ENCODE measurements at places on chromosomes 3 and 15.

DNA sequence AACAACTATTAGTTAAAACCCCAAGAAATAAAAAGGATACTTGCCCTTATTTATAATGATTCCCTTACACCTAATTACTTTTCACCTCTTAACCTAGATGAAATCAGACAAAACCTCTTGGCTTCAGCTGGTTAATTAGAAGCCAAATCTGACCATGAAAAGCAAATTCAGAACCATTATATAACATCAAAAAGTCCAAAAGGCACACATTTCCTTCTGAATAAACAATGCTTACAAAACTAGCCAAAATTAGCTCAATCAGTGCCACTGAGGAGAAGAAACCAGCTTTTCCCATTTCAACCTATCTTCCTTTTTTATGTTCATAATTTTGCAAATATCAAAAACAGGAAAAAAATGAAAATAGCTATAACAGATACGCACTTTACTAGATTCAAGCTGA is 3.2 kb downstream of the EHHADH start:
- no peak for DNase-seq

DNA sequence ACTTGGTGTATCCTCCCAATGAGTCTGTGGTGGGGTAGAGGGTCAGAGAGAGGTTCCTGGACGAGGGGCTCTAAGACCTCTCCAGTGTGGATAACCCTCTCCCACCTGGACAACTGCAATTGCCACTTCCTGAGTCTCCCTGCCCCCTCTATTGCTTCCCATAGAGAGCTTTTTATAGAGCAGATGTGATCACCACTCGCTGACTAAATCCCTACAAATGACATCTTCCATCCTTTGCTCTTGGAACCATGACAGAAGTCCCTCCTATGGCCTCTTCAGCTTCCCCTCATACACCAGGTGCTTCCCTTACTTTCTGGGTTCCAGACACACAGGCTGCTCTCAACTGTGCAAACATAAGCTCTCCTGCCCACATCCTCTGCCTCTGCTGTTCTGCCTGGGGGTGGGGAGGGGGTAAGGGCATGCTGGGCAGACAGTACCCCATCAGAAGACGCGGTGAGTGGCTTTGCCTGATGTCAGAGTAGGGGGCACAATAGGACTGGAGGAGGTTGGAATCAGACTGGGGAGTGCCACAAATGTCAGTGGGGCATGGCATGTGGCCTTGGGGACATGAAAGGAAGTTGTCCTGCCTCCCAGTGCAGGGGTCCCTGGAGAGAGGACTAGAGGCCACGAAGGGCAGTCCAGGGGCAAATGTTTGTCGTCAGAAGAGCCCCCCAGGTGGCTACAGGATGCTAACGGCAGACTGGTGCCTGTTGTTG is 15.2 kb downstream of the ITIH3 start:
- DNase-seq, result no peak

- DNase-seq, result no peak
Observed at GRCh38 chr3:99972380-99973104, 141.8 kb downstream of the FILIP1L start.

- peak; percentile 76 for DNase-seq
Observed at GRCh38 chr3:48656061-48656840, 6.4 kb downstream of the CELSR3 start.

DNA sequence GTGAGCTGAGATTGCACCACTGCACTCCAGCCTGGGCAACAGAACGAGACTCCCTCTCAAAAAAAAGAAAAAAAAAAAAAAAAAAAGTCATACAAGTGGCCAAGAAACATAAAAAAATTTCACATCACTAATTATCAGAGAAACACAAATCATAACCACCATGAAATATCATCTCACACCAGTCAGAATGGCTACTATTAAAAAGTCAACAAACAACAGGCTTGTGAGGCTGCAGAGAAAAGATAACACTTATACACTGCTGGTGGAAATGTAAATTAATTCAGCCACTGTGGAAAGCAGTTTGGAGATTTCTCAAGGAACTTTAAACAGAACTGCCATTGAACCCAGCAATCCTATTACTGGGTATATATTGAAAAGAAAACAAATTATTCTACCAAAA is 291.1 kb upstream of the MCTP2 start:
- DNase-seq, result no peak

- no peak for DNase-seq
Observed at GRCh38 chr3:13080591-13080990, 7.4 kb upstream of the IQSEC1 start.

DNA sequence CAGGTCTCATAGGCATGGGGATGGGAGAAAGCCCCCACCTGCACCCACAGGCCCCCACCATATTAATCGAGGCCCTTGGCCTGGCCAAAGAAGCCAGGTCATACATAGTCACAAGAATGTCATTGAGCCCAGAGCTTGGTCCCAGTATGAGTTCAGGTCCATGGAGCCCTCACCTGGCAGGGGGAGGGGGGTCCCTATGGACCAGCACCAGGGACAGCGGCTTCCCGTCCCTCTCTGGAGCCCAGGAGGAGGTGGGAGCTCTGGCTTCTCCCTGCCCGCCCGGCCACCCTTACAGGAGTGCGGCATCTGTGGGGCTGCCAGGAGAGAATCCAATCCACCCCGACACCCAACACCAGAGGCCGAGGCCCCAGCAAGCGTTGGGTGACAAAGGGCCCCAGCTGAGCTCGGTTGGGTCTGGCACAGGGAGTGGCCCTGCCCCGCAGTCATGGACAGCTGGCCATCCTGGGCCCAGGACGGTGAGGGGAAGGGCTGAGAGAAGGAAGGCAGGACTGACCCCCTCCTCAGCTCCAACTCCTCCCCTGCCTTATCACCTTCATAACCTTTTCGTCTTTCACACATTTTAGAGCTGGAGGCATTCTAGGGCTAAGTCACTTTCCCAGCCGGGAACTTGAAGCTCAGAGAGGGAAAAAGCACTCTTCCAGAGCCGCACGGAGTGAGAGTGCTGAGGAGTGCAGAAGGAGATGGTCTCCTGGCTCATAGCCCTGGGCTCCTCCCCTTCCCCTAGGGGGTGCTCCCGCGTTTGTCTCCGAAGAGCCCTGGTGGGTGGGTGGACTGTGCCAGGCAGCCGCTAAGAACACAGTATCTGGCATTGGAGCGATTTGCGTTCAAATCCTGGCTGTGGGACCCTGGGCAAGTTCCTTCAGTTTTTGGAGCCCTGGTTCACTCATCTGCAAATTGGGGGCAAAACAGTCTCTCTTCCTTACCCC is 54.6 kb downstream of the ATP2B2 start:
- DNase-seq, result no peak

- DNase-seq, result peak; percentile 82
Observed at GRCh38 chr3:119175872-119176756, 2.7 kb downstream of the UPK1B start.

- DNase-seq, result no peak
Observed at GRCh38 chr15:27699699-27700098, 399.4 kb downstream of the OCA2 start.

GRCh38 chr3:59235634-59236012 is 185.8 kb upstream of the CFAP20DC start:
- no peak for DNase-seq

- no peak for DNase-seq
Observed at GRCh38 chr3:165197481-165197800, 1.3 kb upstream of the SLITRK3 start.

GRCh38 chr3:185878920-185879319 is 54.1 kb upstream of the IGF2BP2 start:
- DNase-seq, result no peak

DNA sequence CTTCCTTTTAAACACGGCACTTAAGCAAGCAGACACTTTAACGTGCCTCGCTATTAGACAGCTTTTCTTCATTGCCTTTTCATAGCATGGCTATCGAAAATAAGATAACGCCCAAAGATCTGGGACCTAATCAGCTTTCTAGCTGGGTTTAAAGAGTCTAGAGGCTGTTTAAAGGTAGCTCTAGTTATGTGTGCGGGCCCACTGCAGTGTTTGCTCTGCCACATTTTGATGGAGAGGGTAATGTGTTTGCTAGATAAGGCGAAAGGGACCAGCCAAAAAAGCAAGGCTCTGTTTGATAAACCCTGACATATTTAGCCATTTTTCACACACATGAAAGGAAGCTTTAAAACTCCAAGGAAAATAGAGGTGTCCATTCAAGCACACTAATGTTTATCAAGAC is 91.6 kb downstream of the NR2F2 start:
- DNase-seq, result no peak

DNA sequence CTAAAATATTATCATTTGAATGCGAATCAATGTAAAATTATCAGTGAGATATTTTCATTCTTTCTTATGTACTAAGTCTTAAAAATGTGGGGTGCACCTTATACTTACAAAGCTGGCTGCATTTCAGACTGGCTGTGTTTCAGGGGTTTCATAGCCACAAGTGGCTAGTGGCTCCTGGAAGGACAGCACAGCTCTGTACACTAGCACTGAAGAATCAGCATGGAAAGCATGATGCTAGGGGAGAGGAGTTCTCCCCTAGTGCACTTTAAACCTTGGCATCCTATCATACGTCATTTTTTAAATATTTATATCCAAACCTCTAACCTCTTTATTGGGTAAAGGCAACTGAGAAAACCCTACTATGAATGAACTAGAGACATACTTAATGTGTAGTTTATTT is 66.4 kb downstream of the ECT2 start:
- DNase-seq, result no peak

GRCh38 chr3:49636883-49637609 is 37.1 kb upstream of the APEH start:
- DNase-seq, result no peak

GRCh38 chr3:120428924-120429323 is 21.9 kb downstream of the FSTL1 start:
- DNase-seq, result no peak

GRCh38 chr3:42440924-42441323 is 30.5 kb upstream of the LYZL4 start:
- DNase-seq, result no peak

DNA sequence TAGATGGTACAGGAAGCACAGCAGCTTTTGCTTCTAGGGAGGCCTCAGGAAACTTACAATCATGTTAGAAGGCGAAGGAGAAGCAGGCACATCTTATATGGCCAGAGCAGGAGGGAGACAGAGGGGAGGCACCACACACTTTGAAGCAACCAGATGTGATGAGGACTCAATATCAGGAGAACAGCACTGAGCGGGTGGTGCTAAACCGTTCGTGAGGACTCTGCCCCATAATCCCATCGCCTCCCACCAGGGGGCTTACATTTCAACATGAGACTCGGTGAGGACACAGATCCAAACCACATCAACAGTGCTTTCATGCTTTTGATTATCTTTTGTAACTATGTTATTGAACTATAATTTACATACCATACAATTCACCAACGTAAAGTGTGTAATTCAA is 7.6 kb upstream of the TMEM44 start:
- DNase-seq, result no peak
